Activated CD4-positive, CD25-positive, alpha-beta regulatory T cell (primary cell): ENCODE measurements at places on chromosomes 7 and 10.

DNA sequence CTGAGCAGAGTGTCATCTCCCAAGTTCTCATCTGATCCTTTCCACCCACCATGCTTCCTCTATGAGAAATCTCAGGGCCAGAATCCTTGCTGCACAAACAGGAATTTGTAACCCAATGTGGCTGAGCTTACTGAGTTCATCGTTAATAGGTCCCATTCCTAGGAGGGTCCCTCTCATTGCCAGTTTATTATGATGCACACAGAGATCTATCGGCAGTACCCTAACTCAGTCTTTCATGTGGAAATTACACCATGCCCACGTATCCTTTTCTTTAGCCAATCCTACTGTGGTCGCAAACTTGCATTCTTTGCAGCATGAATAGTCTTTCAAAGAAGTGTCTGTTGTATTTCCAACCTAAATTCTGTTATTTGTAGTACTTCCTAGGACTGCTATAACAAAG, 12.1 kb downstream of the TMEM236 start:
- DNase-seq = no peak

DNA sequence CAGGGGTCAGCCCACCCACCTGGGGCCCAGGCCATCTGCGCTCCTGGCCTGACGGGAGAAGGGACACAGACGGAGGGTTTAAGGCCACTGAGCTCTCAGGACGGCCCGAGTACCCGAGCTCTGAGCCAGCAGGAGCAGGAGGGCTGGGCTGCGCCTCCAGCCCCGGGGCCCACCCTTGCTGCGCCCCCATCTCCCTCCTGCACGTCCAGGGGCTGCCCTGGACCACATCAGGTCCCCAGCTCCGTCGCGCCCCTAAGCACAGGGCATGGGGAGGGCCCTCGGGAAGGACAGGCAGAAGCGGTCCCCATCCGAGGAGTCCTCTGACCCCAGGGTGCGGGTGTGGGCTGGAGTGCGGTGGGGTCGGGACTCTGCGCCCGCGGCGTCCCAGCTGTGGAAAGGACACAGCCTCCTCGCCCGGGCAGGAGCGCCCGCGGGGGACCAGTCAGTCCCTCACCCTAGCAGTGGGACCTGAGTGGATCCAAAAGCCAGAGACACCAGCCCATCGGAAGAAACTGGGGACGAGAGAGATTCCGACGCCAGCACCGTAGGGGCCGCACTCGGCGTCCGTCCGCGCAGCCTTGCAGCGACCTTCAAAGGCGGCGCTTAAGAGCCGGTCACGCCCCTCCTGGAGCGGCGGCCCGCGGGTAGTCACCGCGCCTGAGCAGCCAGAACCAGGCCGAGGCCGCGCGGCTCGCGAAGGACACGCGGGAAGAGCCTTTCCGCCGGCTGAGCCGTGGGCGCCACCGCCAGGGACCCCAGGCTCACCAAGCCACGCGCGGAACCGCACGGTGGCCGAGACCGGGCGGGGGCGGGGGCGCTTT, 15.9 kb downstream of the CAMK2B start:
- DNase-seq = no peak

DNA sequence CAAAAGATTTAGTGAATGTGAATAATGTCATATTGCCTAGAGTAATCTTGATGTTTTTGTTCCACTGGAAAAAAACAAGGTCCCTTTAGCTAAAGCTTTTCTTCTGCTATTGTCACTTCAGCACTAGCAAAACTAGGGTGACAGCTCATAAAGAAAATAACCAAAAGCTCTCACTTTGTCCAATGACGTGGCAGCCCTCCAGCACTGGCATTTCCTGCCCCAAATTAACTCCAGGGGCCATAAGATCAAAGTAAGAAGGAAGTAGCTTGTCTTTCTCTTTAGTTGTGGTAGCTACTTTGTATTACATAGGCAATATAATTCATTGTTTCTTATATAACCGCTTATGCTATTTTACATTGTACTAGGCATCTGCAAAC, 47.3 kb downstream of the LRRN3 start:
- DNase-seq = no peak

GRCh38 chr7:86786376-86786775, 142.7 kb downstream of the GRM3 start:
- DNase-seq = no peak

- no peak for DNase-seq
These were observed 1396.8 kb downstream of the GATA3 start for GRCh38 chr10:9451211-9451773.

- no peak for DNase-seq
These were observed 161.2 kb downstream of the DGKI start for GRCh38 chr7:137685433-137686164.
